ENCODE measurements at places on chromosomes 11 and 22.

- no peaks in the 10 kb centered on the region for H3K4me1 ChIP-seq
- no peak for DNase-seq
- H3K27ac ChIP-seq, result no peak overlapping the region
- no peaks in the 10 kb centered on the region for H3K36me3 ChIP-seq
- H3K27me3 ChIP-seq, result no peaks in the 10 kb centered on the region
- no peak overlapping the region for H3K4me3 ChIP-seq
These were observed 133.7 kb upstream of the FIBIN start for GRCh38 chr11:26860091-26860780.

DNA sequence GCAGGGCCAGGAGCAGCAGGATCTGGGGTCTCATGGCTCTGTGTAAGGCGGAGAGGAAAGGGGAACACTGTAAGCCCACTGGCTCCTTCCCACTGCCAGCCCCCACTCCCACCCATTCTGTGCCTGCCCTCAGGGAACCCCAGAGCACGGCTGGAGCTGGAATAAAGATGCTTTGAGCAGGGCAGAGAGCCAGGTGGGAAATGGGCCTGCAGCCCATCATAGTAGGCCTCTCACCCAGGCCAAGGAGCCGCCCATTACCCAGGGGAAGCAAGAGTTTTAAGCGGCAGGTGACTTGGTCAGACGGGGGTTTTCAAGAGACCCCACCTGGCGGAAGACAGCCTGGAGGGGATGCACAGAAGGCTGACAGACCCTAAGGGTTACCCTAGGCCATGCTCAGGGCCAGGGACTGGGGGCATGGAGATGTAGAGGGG lies 4.6 kb downstream of the LRRC32 start:
- no peaks in the 10 kb centered on the region for H3K27me3 ChIP-seq
- peaks cover 37% of the 10 kb centered on the region for H3K36me3 ChIP-seq
- H3K27ac ChIP-seq, result no peak overlapping the region
- peaks cover 20% of the 10 kb centered on the region for H3K4me1 ChIP-seq

- H3K4me3 ChIP-seq, result no peak overlapping the region
- no peaks in the 10 kb centered on the region for H3K27me3 ChIP-seq
- peaks cover 6% of the 10 kb centered on the region for H3K4me1 ChIP-seq
- H3K36me3 ChIP-seq, result peaks cover 20% of the 10 kb centered on the region
These were observed 27.6 kb downstream of the BCR start for GRCh38 chr22:23207729-23208393.

- no peaks in the 10 kb centered on the region for H3K27me3 ChIP-seq
- H3K4me1 ChIP-seq, result no peaks in the 10 kb centered on the region
- no peak overlapping the region for H3K4me3 ChIP-seq
- DNase-seq, result no peak
These were observed 65.4 kb downstream of the MTMR3 start for GRCh38 chr22:29948385-29948769.

GRCh38 chr22:38832005-38832978 lies 11.5 kb downstream of the NPTXR start:
- H3K36me3 ChIP-seq, result no peaks in the 10 kb centered on the region
- DNase-seq, result no peak
- H3K4me3 ChIP-seq, result no peak overlapping the region
- H3K27me3 ChIP-seq, result no peaks in the 10 kb centered on the region
- H3K27ac ChIP-seq, result no peak overlapping the region
- no peaks in the 10 kb centered on the region for H3K4me1 ChIP-seq

DNA sequence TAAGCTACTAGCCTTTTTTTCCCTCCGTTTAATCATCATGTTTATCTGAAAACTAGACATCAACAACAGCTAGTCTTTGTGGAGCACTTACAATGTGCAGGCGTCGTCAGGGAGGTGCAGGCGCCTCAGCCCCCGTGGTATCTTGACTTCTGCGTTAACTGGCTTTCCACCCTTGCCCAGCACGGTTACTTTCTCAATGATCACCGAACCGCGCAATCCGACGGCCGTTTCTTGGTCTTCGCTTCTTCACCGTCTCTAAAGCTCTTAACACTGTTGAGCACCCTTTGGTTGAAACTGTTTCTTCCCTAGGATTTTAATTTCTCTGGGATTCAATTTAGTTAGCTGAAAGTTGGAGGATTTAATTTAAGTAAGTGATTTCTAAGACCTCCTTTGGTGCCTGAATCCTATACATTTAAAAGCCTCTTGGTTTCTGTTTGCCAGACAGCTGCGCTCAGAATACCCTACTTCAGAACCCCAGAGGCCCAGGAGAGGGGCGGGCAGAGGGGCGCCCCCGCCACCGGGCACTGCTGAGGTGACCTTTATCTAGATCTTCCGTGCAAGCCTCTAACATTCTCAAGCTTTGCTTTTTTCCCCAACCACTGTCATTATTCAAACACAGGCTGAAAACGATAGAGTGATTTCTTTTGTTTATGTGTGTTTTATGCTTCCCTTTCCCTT lies 18.0 kb upstream of the TMEM218 start:
- no peaks in the 10 kb centered on the region for H3K27me3 ChIP-seq
- no peak overlapping the region for H3K27ac ChIP-seq
- no peaks in the 10 kb centered on the region for H3K4me1 ChIP-seq
- no peaks in the 10 kb centered on the region for H3K36me3 ChIP-seq
- no peak for DNase-seq

- H3K27ac ChIP-seq, result no peak within 1 kb of the TSS
- H3K4me1 ChIP-seq, result peaks cover 12% of the 10 kb centered on the region
- DNase-seq, result peak; percentile 13
- H3K27me3 ChIP-seq, result no peaks in the 10 kb centered on the region
- no peaks in the 10 kb centered on the region for H3K36me3 ChIP-seq
These were observed at the start of gene LRP4 for GRCh38 chr11:46918083-46918787. Gene LRP4 (minus strand): TSS chr11:46918550. CDS start chr11:46918379, 171 bp downstream.

DNA sequence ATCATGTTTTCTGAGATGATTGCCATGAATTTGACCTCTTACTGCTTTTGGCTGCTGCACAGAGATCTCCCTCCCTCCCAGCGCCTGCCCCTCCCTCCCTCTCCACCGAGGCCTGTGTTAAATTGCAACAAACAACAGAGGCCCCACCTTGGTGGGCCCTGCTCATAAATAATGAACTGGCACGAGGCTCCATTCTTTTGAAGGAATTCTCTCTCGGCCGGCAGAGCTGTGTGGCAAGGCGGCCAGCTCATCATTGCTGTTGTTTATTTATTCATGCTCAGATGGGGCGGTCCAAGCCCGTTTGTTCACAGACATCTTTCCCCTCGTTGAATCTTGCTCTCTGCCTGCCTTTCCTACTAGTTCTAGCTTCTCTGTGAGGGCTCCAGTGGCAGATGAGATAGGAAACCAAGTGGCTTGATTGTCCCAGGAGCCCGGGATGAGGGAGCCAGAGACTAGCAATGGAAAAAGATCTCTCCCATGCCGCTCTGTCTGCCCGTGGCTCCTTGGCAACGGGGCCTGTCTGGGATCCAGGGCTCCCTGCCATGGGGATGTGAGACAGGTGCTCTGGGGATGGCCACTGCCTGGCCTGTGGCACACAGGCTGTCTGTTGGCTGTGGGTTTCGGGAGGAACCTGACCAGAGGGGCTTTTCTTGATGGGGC lies 192.6 kb downstream of the DSCAML1 start:
- H3K36me3 ChIP-seq, result no peaks in the 10 kb centered on the region
- DNase-seq, result no peak
- H3K27me3 ChIP-seq, result no peaks in the 10 kb centered on the region

DNA sequence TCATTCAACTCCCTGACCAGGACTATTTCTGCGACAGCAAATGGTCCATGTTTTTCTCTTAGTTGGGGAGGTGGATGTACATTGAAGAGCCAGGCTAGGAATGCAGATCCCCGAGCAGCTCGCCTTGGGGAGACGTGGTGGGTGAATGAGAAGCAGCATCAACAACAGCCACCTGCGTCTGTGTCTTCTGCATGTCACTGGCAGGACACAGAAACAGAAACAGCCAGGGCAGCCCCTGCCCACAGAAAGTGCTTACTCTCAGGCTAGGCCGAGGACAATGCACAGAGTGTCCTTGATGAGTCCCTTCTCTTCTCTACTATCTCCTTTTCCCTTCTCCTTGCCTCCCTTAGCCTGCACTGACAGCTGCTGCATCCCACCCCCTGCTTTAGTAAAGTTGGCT lies 541.9 kb upstream of the CADM1 start:
- H3K4me3 ChIP-seq, result no peak overlapping the region
- peaks cover 9% of the 10 kb centered on the region for H3K4me1 ChIP-seq
- H3K27ac ChIP-seq, result no peak overlapping the region
- DNase-seq, result no peak

DNA sequence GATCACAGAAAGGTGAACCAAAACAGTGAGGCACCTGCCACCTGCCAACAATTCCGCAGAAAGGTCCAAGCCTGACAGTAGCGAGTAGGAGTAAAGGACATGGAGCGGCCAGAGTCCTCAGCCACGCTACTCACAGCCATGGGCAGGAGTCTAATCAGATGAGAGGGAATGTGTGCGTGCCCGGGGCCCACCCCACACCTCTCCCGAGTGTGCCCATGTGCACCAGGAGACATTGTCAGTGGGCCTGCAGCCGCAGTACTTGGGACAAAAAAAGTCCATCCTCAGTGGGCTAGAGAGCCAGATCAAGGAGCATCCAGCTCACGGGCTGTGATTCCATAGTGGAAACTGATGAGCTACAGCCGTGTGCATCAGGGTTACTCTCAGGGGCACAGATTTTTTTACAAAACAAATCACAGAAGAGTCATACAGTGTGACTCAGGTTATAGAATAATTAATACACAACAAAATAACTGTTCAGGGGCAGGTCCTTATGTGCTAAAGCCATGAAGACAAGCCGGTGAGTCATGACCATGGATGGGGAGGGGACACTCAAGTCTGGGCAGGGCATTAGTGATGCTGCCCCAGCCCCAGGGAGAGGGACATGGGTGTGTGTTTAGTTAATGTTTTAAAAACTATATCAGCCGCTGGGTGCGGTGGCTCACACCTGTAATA lies 12.0 kb downstream of the SART1 start:
- H3K4me3 ChIP-seq, result no peak overlapping the region
- H3K4me1 ChIP-seq, result no peaks in the 10 kb centered on the region
- no peaks in the 10 kb centered on the region for H3K27me3 ChIP-seq

- DNase-seq, result no peak
- H3K27me3 ChIP-seq, result peaks cover 9% of the 10 kb centered on the region
- H3K27ac ChIP-seq, result no peak overlapping the region
- no peak overlapping the region for H3K4me3 ChIP-seq
These were observed 3.3 kb downstream of the LMO1 start for GRCh38 chr11:8260202-8260966.
